GM04504 (cell line): ENCODE measurements at places on chromosomes 5 and 9.

DNA sequence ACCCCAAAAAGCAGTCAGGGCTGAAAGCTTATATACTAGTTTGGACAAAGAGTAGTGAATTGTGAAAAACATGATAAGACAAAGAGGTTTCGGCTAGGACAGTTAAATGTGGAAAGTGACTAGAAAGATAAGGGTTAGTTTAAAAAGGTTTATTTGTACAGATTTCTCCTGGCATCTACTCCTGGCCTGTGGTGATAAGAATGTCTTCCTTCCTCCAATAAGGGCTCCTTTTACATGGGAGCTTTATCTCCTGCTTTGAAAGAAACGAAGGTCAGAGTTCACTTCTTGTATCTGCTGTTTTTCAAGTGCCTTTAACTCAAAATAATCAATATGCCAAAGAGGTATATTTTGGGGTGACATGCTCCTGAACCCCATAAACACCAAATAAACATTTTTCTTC is 776.1 kb upstream of the COX7C start:
- no peak for DNase-seq

DNA sequence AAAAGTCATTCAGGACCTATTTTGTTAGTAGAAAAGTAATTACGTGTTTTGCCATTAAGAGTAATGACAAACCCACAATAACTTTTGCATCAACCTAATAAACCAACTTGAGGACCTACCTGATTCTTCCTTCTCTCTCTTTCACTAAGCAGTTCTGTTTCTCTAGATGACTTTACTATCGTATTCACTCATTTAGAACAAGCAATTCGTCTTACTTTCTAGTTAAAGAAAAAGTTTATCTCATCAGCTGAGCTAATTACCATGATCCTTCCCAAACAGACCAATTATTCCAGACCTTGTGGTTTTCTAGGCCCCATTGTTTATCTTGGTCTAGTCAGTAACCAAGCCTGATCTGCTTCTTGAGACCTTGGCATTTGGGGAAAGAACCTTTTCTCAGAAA is 49.6 kb upstream of the PRDM9 start:
- no peak for DNase-seq

DNA sequence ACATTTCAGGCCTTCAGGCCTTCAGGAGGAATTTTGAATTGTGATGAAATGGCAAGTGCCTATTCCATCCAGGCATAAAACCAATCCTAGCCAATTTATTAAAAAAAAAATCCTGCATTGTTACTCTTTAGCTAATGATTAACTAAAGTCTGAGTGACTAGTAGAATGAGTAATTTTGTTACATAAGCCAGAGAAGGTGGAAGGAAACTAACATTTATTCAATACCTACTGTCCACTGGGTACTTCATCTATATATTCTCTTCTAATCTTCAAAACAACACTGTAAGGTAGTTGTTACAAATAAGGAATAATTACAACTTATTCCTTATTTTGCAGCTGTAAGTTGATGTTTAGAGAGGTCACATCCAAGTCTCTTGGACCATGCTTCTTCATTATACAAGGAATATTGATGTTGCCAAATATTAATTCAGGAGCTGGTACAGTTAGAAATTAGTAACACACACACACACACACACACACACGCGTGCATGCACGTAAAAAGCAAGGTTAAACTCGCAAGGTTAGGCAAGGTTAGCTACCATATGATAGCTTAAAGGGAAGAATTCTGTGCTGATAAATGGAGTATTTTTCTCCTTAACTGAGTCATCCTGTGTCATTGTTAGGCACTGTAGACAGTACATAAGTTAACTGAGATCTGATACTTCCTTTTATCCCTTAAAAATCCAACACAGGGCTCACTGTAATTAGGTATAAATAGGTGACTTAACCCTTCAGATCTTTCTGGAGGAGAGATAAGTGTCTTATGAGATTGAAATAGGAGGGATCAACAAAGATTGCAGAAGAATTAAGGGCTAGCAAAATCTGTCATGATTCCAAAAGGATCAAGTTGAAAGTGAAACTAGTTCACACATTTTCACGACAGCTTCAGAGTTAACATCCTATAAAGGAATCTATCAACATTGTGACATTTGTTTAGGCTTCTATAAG is 596.9 kb downstream of the PDE4D start:
- no peak for DNase-seq

GRCh38 chr9:137544176-137544760 is 5.9 kb downstream of the PNPLA7 start:
- DNase-seq, result no peak

DNA sequence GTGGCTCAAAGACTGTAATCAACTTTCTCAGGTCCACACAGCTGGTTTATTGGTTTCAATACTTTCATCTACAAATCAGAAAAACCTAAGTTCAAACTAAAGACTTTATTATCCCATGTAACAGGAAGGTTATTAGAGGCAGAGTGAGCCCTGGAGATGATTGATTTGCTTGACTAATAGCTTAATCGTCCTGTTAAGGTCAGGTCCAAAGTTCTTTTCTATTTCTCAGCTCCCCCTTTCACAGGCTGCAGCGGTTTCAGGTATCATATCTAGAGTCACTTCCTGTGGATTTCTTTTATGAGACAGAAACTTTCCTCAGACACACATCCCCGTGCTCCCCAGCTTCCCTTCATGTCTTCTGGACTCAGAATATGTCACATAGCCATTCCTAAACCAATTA is 166.4 kb downstream of the PRELID2 start:
- no peak for DNase-seq

DNA sequence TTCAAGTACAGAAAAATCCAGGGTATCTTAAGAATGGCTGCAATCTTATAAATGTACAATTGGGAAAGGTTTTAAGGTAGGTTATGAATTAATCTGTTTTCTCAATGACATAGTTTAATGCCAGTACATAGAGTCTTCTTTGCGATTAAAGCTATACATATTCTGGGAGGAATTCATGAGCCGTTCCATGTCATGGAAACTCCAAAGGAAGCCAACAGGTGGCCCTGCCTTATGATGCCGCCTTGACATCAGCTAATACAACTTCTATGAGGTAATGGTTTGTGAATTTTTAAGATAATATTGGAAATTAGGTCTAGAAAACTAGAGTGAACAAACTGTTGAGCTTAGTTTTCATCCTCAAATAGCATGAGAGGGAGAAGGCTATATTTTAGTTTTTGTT is 713.4 kb downstream of the EFNA5 start:
- DNase-seq, result no peak

- no peak for DNase-seq
Measured at GRCh38 chr5:56454219-56454862, 221.2 kb upstream of the ANKRD55 start.

DNA sequence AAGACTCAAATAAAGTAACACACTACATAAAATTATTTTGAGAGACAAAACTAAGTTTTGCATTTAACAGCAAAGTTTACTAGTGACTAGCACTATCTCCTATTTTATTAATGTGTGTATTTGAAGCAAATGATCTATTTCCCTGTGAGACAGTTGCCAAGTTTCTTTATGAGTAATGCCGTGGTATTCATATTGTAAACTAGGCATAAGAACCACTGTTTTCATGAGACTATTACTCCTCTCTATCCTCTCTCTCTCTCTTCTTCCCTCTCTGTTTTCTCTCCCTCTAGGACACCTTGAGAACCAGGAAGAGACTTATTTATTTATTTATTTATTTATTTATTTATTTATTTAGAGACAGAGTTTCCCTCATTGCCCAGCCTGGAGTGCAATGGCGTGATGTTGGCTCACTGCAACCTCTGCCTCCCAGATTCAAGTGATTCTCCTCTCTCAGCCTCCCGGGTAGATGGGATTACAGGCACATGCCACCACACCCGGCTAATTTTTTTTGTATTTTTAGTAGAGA is 61.1 kb downstream of the MLANA start:
- no peak for DNase-seq

DNA sequence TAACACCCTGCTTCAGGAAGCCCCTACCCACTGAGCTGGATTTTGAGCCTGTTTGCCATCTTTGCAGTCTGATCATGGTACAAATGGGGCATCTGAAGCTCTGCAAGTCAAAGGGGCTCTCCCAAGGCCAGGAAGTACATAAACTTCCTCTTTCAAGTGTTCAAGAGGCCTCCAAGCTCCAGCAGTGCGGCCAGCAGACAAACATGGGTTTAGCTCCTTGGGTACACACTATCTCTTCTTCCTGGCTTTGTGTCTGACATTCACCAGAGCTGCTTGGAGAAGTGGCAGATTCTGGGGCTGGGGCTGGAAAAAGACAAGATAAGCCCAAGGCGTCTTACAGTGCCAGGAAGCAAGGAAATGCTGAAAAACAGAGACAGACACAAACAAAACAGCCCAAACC is 34.1 kb downstream of the LAMC3 start:
- no peak for DNase-seq

- no peak for DNase-seq
Measured at GRCh38 chr9:130998597-130999244, 10.3 kb upstream of the LAMC3 start.

- no peak for DNase-seq
Measured at GRCh38 chr9:123997665-123998277, 13.8 kb upstream of the LHX2 start.

GRCh38 chr9:14530841-14531240 is 162.4 kb downstream of the ZDHHC21 start:
- no peak for DNase-seq

GRCh38 chr9:88237991-88238571 is 99.8 kb upstream of the SPATA31C2 start:
- DNase-seq, result no peak

- peak; percentile 24 for DNase-seq
Measured at GRCh38 chr5:154811653-154812465, 38.5 kb downstream of the FAXDC2 start.

DNA sequence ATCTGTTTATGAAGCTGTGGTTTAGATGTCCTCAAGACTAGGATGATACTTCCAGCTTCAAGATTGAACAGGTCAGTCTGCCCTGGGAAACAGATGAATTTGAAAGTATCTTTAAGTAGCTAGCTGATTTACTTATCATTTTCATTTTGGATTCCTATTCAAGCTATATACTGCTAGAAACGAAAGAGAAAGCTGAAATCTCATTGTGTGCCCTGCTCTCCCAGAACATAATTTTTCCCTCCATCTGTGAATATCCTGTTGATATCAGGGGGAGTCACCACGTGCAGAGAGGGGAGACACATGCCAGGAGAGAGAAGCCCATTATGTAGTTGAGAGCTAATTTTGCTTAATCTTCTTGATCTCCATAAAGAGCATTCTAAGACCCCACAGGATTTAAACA is 439.1 kb downstream of the NR2F1-AS1 start:
- DNase-seq, result no peak

DNA sequence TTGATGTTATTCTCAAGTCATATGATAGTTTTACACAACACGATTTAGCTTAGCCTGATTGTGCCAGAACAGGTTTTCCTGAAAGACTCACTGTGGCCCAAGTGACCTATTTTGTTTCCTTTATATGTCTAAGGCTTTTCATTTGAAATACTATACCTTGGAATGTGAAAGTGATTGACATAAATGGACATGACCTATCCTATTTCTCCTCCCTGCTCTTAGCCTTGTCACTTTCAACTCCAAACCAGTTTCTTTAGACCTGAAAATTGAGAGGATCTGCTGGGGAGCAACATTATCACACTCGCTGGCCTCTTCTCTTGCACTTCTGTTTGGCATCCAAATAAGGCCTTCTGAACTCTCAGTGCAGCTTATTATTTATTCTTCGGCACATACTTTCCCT is 496.8 kb downstream of the MAT2B start:
- no peak for DNase-seq

GRCh38 chr5:103373597-103374472 is 115.3 kb downstream of the MACIR start:
- no peak for DNase-seq

DNA sequence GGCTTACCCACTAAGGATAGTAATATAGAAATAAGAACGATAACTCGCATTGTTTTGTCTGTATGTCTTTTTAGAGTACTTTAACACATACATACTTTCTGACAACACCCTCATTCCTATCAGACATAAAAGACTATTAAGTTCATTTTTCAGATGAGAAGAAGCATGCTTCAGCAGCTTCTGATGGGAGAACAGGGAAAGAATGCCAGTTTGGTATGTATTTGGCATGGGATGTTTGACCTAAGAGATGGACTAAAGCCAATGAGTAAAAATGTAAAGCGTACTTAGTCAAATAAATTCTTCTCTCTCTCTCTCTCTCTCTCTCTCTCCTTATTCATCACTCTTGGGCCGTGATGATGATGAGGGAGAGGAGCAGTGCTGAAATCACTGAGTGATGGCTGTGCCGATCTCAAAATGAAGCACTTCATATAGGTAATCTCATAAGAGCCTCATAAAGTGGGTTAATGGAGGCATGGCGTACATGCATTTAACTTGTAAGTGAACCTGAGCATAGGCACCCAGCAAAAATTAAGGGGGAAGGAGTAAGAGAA is 71.5 kb downstream of the SLIT3 start:
- no peak for DNase-seq

DNA sequence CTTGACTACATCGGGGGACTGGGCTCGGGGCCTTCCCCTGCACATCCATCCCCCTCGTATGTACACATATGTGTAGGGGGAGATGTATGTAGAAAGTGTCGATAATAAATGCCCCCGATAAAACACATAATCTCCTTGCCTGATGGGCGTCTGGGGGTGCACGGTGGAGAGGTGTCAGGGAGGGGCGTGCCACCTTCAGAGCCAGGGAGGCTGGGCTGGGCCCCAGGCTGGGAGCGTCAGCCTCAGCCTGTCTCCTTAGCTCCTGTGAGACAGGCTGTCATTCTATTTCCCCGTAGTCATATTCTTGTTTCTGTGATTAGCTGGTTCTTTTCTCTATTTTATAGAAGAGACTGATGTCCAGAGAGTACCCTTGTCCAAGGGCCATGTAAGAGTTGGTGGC is 4.7 kb upstream of the RXRA start:
- DNase-seq, result no peak

GRCh38 chr5:72166070-72166979 is 59.0 kb downstream of the MAP1B start:
- DNase-seq, result peak; percentile 73

GRCh38 chr9:93369686-93370085 is 81.8 kb upstream of the FAM120A start:
- DNase-seq, result no peak

DNA sequence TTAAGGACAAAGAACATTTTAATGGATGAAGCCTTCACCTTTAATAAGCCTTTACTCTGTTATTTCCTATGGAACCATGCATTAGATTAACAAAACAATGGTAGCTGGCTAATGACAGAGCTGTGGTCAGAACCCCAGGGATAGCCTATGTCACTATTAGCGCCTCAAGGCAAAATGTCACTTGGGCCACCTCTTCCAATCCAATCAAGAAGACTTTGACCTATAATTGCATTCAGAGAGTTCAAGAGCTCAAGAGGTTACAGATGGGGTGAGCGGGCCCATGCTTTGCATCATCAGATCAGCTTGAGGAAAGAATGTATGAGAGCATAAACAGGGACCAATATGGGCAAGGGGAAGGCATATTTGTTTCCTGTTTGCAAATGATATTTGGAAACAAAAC is 425.1 kb downstream of the ARHGEF28 start:
- no peak for DNase-seq

GRCh38 chr5:61620699-61621182 is 288.7 kb downstream of the ZSWIM6 start:
- DNase-seq, result no peak
